ENCODE measurements at places on chromosomes 16 and 17. TPM values are rescaled to one million over a fixed set of nuclear protein-coding genes. Genes with fewer than 3 reads are reported as not detected.

GRCh38 chr17:73639932-73640331 is 4.3 kb downstream of the SDK2 start:
- no peak for DNase-seq

- no peak for DNase-seq
Measured at GRCh38 chr16:86647561-86647960, 69.2 kb downstream of the FOXL1 start.

DNA sequence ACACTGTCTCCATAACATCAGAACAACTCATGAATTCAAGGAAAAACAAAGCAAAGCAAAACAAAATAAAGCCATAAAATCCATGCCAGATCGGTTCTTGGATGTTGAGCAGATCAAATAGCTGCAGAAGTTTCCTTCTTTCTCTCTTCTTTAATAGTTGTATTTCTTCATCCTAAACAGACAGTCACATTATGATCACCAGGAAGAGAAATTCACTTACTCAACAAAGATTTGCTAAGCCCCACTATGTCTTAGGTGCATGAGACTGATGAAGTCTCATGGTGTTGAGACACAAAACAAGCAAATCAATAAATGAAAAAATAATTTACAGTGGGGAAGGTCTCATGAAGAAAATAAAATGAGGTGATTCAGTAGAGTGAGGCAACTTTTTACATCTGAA is 72.8 kb downstream of the WIPI1 start:
- DNase-seq = no peak

DNA sequence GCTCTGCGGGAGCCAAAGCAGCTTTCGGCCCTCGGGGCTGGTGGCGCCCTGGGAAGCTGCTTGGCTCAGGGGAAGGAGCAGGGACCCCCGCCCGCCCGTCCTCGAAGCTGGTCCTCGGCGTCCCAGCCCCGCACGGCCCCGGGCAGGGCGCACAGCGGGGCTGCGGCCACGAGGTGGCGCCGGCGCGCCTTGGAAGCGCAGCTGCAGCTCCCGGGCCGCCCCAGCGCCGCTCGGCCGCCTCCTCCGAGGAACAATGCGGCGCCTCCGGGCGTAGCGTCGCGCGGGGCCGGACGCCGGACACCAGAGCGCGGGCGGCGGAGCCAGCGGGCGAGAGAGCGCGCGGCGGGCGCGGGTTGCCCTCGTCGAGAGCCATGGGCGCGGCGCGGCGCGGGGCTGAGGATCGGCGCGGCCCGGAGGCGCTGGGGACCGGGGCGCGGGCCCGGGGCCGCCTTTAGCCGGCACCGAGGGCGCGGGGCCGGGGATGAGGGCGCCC is at the start of gene MGAT5B:
TSS of gene MGAT5B (plus strand) at position 229 of the 493 bp plus-strand sequence. CDS start 626 bp downstream, outside the sequence.
- peak; percentile 37 for DNase-seq

DNA sequence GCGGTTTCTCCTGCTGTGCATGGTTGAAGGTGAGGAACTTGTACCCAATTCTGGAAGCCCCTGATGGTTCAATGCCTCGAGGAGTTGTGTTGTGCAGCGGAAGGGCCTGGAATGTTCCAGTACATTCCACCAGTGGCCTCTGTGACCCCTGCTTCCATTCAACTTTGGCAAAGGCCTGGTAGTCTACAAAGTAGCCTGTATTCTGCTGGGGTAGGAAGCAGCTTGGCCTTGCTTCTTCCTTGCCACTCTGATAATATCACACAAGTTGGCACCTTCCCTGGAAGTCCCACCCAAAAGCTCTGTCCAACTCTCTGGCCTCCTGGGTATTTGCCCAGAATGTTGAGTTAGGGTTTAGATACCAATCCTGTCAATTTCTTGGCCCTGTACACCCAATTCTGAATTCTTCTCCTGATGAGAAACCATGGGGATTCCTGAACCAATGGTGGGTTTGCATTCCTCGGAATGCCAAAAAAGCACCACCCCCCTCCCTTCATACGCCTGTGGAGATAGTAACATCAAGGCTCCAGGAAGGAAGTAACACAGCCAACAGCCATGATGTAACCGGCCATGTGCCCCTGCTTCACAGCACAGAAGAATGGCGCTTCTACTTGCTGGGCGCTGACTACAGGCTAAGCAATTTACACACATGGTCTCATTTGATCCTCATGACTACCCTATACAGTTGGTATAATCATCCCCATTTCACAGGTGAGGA is 11.8 kb upstream of the FAM117A start:
- DNase-seq = no peak

GRCh38 chr16:67529582-67530012 is 968 bp downstream of the RIPOR1 start:
- DNase-seq = no peak

DNA sequence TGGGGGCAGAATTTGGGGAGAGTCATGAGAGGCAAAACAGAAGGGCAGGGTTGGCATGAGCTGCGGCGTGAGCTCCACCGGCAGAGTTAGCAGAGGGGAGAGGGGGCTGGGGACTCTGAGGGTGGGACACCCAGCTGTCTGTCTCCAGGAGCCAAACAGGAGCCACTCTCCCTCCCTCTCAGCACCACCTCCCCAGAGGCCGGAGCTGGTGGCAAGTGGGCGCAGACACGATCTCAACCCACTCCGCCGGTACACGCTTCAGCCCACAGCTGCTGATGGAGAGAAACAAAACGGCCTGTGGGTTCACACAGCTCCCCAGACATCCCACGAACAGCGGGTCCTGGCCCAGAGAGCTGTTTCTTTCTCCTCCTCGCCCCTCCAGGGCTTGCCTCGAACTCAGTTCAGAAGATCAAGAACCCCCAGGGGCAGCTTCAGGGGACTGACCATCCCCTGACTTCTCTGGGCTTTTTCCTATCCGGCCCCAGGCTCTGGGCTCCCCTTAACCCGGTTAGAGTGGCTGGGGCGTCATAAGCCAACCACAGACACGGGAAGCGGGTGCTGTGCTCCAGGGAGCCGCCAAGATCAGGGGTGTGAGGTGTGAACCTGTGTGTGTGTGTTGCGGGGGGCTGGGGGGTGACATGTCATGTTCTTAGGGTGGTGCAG is 7.6 kb downstream of the RHBDF2 start:
- no peak for DNase-seq

DNA sequence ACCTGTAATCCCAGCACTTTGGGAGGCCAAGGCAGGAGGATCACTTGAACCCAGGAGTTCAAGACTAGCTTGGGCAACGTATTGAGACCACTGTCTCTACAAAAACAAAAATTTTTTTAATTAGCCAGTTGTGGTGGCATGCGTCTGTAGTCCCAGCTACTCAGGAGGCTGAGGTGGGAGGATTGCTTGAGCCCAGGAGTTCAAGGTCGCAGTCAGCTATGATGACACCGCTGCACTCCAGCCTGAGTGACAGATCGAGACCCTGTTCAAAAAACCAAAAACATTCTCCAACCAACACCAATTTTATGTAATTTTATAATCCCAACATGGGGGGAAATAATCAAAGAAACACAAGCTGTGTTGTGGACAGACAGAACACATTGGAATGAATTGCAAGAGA is 54.6 kb upstream of the TNRC6A start:
- DNase-seq = no peak

GRCh38 chr17:61261001-61261637 is 138.5 kb upstream of the TBX2 start:
- no peak for DNase-seq

DNA sequence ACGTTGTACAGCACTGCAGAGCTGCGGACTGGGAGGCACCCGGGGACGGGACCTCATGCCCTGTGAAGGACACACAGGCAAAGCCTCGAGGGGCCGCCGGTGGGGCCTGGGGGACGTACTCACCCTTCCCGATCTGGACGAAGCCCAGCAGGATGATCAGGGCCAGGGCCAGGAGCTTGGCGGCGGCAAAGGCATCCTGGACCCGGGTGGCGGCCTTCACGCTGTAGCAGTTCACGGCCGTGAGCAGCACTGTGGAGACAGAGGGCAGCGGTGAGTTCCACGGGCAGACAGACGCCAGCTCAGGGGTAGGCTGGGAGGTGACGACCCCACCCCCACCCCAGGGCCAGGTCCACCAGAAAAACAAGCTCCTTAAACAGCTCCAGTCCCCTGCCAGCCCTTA is 17.7 kb downstream of the SLC7A5 start:
- DNase-seq = no peak

- no peak for DNase-seq
Measured at GRCh38 chr16:84040226-84040822, 2.3 kb downstream of the SLC38A8 start.

- no peak for DNase-seq
Measured at GRCh38 chr17:83152745-83153611, 73.6 kb downstream of the METRNL start.

GRCh38 chr17:50194934-50195865 is 6.2 kb downstream of the COL1A1 start:
- no peak for DNase-seq

GRCh38 chr16:68756239-68756915 is 19.3 kb downstream of the CDH1 start:
- no peak for DNase-seq

GRCh38 chr17:36500745-36501225 is 14.3 kb downstream of the ZNHIT3 start:
- DNase-seq = no peak

DNA sequence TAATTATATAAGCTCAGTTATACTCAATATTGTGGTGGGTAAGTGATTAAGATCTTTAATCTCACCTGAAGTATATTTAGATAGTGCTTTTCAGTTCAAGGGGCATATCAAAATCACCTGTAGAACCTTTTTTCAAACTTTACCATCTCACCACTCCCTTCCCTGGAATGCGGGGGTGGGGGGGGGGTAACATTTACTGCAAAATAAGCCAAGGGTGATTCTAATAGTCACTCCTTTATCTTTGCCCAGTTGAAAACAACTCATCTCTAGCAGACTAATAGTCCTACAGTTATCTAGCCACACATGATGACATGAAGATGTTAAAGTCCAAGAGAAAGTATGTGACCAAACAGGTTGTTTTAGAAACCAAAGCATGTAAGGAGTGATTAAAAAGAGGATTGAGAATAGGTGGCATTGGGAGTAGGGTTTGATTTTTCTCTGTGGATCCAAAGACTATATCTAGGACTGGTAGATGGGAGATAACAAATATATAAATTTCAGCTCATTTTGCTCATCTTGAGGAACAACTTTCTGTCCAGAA is 21.5 kb downstream of the LPCAT2 start:
- DNase-seq = no peak

- no peak for DNase-seq
Measured at GRCh38 chr17:20114466-20114865, 105.3 kb downstream of the SPECC1 start.

- no peak for DNase-seq
Measured at GRCh38 chr17:18933102-18934058, 18.6 kb upstream of the SLC5A10 start.

GRCh38 chr16:68324336-68324735 is 13.5 kb downstream of the PRMT7 start:
- DNase-seq = no peak

DNA sequence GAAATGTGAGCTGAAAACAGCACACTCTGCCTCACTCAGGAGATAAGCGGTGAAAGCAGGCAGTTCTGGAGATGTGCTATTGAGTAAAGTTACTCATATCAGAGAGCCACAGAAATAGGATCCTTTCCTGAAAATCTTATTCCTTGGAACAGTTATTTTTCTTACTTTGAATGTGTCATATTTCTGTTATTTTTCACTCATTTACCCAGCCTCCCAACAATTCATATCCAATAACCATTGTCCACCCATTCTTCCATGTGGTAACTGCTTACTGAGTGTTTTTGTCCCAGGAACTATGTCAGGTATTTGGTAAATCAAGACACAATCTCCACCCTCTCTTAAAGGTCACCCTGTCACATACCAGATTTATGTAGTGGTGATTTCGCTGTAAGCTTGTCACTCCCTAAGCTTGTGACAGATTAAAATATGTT is 144.9 kb downstream of the PARN start:
- no peak for DNase-seq

DNA sequence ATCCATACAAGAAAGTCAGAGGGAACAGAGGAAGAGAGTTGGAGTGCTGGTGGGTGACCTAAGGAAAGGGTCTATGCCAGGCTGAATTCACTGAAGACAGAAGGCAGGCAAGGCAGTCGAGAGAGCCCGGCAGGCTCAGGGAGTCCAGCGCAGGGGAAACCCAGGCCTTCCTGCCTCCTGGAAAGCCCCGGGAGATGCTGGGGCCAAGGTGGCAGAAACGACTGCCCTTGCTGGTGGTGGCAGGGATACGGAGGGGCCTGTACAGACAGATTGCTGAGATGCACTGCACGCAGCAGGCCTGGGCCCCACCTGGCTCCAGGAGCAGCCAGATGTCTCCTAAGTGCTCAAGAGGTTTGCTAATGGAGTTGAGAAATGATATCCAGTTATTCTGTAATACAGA is 59.8 kb downstream of the GTF3C1 start:
- DNase-seq = no peak

DNA sequence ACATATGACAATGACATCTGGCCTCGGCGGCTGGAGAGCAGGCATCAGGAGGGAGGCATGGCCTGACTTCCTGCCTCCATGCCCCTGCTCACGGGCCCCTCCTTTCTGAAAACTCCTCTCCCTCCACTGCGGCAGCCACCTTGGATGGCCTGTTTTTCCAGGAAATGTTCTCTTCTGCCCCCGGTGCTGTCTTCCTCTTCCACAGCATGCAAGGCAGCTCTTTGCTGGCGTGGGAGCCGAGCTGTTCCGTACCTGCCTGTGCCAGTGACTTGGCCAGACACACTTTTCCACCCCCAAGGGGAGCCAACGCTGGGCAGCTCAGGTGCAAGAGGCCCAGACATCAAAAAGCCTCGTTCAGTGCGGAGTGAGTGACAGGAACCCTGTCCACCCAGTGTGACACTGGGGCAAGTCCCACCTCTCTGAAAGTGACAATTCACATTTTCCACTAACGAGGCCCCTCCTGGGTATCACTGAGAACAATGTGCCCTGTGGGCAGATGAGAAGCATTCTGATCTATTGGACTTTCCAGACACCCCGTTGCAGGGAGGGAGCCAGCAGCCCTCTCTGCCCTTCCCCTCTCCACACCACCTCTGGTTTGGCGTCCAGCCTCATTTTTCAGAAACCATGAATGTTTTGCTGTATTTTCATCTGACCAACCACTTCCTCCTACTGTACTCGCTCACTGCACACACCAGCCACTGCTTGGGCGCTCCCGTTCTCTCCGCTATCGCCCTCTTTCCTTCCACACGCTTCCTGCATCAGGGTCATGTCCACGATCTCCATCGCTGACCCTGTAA is 31.2 kb downstream of the NSMCE1 start:
- DNase-seq = no peak

- DNase-seq = no peak
Measured at GRCh38 chr17:27976331-27976730, 66.1 kb upstream of the NLK start.

- no peak for DNase-seq
Measured at GRCh38 chr16:85173146-85173980, 61.1 kb upstream of the CIBAR2 start.

The SPN gene
- total RNA-seq = 0.16 TPM

The SPATA2L gene
- 12.5 TPM for total RNA-seq

The MYH4 gene
- total RNA-seq = not detected

The PLA2G10 gene
- not detected for total RNA-seq

The TSNAXIP1 gene
- total RNA-seq = 3.7 TPM

The CLEC18C gene
- total RNA-seq = 0.16 TPM

The PDILT gene
- total RNA-seq = not detected

The SPNS2 gene
- 15.9 TPM for total RNA-seq

The MPDU1 gene
- total RNA-seq = 34.8 TPM

The NATD1 gene
- 1.1 TPM for total RNA-seq

The GSE1 gene
- total RNA-seq = 18.4 TPM

The GAST gene
- total RNA-seq = not detected

The MYH3 gene
- total RNA-seq = 1.4 TPM

The CCL1 gene
- 0.47 TPM for total RNA-seq

The RBL2 gene
- 125 TPM for total RNA-seq

The DRG2 gene
- total RNA-seq = 14.3 TPM

Measured in occipital lobe (tissue), 3 donors.